ENCODE measurements at places on chromosomes 6 and 20.

- no peak for DNase-seq
Observed at GRCh38 chr6:43396408-43397149, 27.1 kb upstream of the ZNF318 start.

DNA sequence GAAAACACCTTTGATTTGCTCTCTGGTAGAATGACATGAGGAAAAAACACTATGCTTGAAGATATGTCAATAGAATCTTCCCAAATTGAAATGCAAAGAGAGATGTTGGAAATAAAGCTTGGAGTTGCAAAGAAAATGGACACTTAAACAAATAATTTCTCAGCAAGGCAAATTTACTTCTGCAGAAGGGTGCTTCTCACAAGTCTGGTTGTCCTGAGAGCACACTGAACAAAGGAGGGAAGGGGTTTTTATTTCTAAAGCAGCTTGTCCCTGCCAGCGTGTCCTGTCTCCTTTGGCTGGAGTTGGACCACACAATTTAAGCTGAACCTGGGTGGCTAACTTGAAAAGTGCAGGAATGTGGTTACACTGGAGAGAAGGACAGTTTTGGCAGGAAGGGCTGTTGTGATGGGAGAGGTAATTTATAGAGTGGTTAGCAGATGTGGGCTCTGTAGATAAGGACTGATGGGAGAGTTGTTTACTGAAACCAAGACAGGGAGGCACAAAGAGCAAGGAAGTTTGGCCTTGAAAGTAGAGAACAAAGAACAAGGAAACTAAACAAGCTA, 454.6 kb upstream of the EYS start:
- no peak for DNase-seq

DNA sequence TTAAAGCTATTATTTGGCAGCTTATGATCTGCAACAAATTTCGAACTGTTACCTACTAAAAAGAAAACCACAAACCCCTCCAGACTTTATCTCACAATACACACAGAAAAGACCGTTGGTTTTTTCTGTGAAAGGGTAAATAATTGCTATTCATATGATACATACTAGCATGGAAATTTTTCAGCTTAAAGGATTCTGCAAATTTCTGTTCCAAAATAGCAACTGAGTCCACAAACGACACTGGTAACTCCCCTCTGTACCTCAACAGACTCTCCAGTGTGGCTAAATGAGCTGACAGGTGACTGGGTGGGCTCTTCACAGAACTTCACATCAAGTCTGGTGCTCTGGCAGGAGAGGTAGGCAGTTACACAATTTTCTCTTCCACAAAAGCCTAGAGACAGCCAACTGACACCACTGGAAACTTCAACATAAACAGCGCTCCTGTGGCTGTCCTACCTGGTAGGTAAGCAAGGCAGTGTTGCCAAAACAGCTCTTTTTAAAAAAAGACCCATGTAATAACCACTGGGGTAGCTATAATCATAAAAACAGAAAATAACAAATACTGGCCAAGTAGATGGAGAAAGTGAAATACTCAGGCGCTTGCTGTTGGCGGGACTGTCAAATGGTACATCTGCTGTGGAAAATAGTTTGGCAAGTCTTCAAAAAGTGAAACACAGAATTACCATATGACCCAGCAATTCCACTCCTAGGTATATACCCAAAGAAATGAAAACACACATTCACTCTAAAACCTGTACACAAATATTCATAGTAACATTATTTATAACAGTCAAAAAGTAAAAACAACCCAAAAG, 37.8 kb downstream of the ELOVL5 start:
- no peak for DNase-seq

DNA sequence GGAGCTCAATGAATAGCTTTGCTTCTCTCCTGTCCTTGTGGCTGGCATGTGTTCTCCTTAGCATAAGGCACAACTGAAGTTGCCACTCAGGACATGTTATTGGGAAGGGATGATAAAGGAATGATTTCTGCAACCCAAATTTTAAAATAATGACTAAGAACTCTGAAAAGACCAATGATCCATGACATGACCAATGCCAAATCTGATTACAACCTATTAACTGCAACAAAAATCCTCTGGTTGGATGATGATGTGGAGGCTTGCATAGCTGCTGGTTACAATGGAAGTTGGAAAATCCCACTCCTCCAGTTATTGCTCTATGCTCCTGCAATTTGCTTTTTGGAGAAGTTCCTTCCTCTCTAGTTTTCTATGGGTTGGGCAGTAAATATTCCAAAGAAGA, 63.4 kb upstream of the FBXL4 start:
- DNase-seq: no peak

DNA sequence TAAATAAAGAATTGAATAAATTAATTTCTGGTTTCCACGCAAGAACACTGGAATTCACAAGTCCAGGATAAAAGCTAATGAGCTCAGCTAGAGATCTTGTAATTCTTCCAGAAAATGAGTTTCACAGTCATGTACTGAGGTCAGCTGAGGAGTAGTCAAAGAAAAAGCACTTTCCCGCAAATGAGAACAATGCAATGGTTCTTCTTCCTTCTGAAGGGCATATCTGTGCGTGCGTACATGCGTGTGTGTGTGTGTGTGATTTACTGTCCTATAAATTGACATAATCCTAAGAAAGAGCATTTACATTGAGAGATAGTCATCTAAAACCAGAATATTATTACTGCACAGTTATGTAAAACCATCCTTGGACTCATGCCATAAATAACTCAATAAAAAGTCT, 968.9 kb upstream of the EYS start:
- DNase-seq: no peak

DNA sequence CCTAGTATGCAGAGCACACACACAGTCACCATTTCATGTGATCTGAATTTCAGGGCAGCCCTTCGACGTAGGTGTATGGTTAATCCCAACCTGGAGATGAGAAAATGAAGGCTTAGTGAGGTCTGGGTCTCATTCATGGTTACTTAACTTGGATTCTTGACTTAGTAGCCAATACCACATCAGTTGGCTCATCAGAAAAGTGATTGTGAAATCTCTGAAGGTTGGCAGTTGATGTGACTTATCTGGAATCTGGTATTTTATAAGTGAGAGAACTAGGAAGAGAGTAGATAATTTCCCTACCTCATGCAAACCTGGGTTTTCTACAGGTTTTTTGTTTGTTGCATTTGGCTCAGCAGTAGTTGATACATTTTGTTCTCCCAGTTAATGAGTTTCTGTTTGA, 123.7 kb downstream of the CCDC170 start:
- DNase-seq: no peak

- DNase-seq: peak; percentile 78
Observed at GRCh38 chr20:2840138-2840966, at the start of the genes PCED1A and VPS16. PCED1A (minus strand) TSS chr20:2840655; CDS start chr20:2839912, 743 bp downstream. VPS16 (plus strand) TSS chr20:2840745; CDS start chr20:2840775, 30 bp downstream.

DNA sequence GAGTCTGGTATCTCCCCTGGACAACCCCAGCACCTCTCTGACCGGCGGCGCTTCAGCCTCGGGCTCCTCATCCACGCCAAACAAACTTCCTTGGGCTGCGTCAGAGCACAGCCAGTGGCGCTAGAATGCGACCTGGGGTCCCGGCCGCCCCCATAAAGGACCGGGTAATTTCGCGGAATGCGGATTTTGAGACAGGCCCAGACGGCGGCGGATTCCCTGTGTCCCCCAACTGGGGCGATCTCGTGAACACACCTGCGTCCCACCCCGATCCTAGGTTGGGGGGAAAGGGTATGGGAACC, 1.6 kb downstream of the FOXP4 start:
- DNase-seq: no peak

- no peak for DNase-seq
Observed at GRCh38 chr6:27575594-27576361, 102.9 kb upstream of the ZNF184 start.

DNA sequence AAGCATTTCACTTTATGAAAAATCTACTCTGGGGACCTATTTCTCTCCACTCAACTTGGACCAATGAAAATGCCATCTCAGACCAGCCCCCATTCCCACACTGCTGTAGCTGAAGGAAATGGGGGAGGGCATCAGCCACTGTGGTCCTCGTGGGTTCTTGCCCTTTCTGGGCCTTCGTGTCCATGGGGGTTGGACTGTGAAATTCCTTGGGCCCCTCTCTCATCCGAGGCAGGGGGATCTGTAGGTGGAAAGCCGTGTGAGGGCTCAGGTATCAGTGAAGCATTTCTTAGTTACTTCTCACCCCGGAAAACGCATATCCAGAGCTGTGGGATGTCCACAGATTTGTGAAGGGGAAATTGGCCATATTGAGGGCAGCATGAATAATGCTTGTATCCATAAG, 147.9 kb downstream of the CDC5L start:
- no peak for DNase-seq

GRCh38 chr6:88493717-88494116, 327.6 kb upstream of the CNR1 start:
- DNase-seq: no peak

- no peak for DNase-seq
Observed at GRCh38 chr20:51628533-51629398, 86.2 kb upstream of the NFATC2 start.

GRCh38 chr6:30766461-30767157, 22.3 kb upstream of the IER3 start:
- DNase-seq: no peak

DNA sequence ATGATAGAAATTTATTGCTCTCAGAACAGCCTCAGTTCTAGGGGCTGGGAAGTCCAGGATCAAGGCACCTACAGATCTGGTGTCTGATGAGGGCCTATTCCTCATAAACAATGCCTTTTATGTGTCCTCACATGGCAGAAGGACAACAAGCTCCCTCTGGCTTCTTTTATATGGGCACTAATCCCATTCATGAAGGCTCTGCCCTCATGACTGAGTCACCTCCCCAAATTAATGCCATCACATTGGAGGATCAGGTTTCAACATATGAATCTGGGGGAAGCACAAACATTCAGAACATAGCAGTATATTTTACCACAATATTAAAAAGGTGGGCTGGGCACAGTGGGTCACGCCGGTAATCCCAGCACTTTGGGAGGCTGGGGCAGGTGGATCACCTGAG, 58.5 kb upstream of the CCN6 start:
- no peak for DNase-seq

GRCh38 chr6:88135578-88136114, 30.5 kb downstream of the CNR1 start:
- DNase-seq: no peak

Data from activated CD4-positive, alpha-beta T cell treated with anti-CD3 and anti-CD28 coated beads for 24 hours (primary cell).